ENCODE measurements at places on chromosomes 6 and 20.

DNA sequence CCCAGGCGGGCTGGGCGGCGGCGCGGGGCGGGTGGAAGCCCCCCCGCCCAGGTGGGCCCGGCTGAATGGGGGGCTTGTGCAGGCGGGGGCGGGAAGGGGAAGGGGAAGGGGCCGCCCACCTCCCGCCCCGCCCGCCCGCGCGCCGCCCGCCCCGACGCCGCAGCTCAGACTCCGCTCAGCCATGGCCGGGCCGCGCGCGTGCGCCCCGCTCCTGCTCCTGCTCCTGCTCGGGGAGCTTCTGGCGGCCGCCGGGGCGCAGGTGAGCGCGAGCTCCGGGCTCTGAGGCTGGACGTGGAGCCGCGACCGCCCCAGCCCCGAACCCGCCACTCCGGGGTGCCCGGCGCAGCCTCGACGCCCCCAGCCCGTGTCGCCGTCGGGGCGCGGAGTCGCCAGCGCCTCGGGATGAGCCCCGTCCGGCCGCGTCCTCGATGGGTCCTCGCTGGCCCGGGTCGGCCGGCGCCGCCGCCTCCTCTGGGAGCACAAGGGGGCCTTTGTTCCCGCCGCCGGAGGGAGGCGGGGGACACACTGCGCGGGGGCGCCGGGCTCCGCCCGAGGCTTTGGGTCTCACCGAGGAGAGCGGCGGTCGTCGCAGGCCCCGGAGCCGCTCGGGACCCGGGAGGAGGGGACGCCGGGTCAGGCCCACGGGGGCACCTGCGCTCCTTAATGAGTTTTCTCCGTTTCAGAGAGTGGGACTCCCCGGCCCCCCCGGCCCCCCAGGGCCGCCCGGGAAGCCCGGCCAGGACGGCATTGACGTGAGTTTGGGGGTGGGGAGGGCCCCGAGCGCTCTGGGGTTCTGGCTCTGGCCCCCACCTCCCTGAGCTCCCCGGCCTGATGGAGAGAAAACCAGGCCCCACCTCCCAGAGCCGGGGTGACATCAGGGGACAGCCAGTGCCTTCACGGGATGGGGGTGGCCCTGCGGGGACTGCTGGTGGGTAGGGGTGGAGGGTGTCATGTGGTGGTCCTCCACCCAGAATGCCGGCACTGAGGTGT lies at the start of gene COL9A3:
Gene COL9A3 (plus strand): TSS at position 167 of the 990 bp plus-strand sequence. CDS start 15 bp downstream, at position 182.
- DNase-seq = no peak

DNA sequence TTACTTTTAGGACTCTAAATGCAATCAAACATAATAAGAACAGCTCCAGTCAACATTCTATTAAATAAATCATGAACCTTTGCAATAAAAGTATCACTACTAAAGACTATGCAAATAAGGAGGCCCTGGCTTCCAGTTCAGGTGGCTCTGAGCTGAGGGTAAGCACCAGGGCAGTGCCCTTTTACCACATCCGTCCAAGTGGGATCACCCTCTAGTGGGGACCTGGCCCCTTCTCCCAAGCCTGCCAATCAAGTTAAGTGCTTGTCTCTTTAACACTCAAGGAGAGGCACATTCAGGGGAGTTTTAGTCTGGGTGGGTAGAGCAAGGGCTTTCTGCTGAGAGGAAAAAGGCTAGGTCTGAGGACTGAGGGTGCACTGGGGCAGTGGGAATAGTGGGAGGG lies 161.4 kb downstream of the TMEM200A start:
- no peak for DNase-seq

- DNase-seq = no peak
Measured at GRCh38 chr6:145138469-145139139, 596.7 kb downstream of the EPM2A start.

DNA sequence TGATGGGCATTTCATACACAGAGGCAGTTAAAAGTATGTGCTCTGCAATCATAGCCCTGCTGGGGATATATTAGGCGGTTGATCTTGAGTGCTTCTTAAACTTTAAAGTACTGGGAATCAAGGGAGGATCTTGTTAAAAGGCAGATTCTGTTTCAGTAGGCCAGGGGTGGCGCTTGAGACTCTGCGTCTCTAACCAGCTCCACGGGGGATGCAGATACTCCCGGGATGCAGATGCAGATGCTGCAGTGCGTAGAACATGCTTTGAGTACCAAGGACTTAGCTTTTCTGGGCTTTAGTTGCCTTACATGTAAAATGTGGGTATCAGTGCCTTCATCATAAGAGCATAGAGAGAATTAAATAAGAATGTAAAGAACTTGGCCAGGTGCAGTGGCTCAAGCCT lies 44.4 kb upstream of the ENPP5 start:
- no peak for DNase-seq

- no peak for DNase-seq
Measured at GRCh38 chr6:106512968-106513574, 116.2 kb downstream of the RTN4IP1 start.

- no peak for DNase-seq
Measured at GRCh38 chr6:73969971-73970970, 274.3 kb downstream of the CD109 start.

DNA sequence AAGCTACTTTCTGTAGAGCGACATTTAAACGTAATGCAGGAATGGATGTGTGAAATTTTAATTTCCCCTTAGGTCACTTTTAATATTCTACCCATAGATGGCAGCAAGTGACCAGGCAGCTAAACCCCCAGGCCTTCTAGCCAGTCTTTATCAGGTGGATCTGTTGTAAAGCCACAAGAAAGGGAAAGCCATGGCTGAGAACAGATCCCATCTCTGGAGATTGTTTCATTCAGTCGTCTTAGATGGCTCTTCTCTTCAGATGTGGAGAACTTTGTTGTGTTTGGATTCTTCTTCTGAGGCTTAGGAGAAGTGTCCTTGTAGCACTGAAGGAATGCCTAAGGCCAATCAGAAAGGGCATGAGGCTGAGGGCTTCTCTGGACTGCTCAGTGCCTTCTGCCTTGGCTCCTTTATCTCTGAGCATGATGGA lies 15.8 kb upstream of the RNF182 start:
- peak; percentile 20 for DNase-seq

- DNase-seq = no peak
Measured at GRCh38 chr20:51958099-51959065, 156.1 kb upstream of the SALL4 start.

DNA sequence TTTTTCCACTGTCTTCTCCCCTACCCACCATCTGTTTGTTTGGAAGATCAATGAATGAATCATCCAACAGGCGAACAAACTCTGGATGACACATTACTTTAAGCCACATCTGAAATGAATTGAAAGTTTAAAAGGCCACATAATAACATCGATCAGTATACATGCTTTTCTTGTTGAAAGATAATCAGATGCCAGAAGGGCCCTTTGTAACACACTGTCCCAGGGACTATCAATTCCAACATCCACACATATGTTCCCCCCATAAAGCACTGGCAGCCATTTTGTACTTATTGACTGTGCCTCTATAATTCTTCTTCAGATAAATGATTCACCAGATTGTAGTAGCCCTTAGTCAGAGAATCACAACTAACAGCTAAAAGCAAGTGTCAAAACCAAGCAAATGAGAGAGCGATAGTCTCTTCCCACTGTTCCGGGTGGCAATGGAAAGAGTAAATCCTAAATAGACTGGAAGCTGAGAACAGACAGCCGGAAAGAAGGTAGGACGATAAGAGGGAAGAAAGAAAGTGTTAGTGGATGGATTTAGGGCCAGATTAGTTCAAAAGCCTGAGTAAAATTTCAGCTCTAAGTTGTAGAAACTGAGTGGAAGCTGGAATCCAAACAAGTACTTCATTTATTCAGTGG lies 184.9 kb upstream of the TENT5A start:
- no peak for DNase-seq

GRCh38 chr6:15945593-15946159 lies 183.2 kb upstream of the MYLIP start:
- no peak for DNase-seq

GRCh38 chr6:30511169-30511546 lies 21.8 kb downstream of the HLA-E start:
- no peak for DNase-seq

GRCh38 chr6:113304116-113304515 lies 553.0 kb upstream of the MARCKS start:
- no peak for DNase-seq

DNA sequence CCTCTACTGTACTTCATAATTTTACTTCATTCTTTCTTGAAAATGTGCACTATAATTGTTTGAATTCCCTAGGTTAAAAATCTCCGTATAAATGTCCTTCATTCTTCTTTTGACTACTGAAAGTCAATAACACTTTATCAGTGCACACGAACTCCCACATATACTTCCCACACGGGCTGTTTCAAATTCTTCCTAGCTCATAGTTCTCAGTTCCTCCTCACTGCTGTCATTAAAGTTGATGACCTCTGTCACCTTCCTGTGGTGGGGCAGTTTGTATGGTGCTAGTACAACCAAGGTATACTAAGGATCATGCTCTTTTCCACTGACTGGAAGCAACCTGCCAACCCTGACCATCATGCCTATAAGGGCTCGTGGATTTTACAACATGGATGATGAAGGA lies 40.0 kb upstream of the CD2AP start:
- DNase-seq = no peak

DNA sequence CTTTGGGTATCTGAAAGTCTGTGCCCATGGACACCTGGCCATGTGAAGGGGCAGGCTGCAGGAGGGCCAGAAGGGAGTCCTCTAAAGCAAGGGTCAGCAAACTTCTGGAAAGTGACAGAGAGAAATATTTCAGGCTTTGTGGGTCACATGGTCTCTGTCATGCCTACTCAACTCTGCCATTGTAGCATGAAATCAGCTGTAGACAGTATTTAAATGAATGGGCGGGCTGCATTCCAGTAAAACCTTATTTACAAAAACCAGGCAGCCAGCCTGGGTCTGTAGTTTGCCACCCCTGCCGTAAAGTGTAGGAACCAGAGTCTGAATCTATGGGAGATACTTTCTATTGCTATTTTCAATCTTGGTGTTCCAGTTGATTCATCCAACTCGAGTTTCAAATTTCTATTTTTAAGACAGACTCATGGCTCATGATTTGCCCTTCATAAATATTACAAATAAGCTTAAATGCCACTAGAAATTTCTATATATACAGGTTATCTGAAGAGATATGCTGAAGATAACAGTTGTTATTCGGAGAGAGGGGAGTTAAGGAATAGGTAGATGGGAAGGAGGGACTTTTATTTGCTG lies 19.0 kb upstream of the ADGRF4 start:
- no peak for DNase-seq

- no peak for DNase-seq
Measured at GRCh38 chr6:57313711-57314471, 3.5 kb upstream of the PRIM2 start.

- DNase-seq = no peak
Measured at GRCh38 chr6:106872049-106872448, 102.5 kb downstream of the CD24 start.

GRCh38 chr6:42226645-42227143 lies 9.0 kb upstream of the MRPS10 start:
- DNase-seq = no peak

GRCh38 chr6:6091608-6092002 lies 84.9 kb upstream of the NRN1 start:
- DNase-seq = no peak

DNA sequence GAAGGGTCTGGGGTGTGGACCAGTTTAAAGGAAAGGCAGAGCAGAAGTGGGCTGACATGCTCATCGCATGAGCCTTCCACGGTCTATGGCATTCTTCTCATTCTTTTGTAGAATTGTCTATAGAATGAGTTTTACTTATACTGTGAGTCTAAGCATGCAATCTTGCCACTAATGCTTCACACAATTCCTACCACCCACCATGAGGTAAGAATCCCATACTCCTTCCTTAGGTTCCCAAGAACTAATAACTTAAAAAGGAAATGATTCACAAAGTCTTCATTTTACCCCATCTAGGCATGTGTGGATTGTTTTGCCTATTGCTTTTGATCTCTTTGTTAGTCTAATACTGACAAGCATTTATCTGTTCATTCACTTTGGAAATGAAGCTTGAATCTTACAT lies 195.2 kb downstream of the LY86 start:
- no peak for DNase-seq

GRCh38 chr20:57831326-57831992 lies 121.6 kb upstream of the PMEPA1 start:
- no peak for DNase-seq

DNA sequence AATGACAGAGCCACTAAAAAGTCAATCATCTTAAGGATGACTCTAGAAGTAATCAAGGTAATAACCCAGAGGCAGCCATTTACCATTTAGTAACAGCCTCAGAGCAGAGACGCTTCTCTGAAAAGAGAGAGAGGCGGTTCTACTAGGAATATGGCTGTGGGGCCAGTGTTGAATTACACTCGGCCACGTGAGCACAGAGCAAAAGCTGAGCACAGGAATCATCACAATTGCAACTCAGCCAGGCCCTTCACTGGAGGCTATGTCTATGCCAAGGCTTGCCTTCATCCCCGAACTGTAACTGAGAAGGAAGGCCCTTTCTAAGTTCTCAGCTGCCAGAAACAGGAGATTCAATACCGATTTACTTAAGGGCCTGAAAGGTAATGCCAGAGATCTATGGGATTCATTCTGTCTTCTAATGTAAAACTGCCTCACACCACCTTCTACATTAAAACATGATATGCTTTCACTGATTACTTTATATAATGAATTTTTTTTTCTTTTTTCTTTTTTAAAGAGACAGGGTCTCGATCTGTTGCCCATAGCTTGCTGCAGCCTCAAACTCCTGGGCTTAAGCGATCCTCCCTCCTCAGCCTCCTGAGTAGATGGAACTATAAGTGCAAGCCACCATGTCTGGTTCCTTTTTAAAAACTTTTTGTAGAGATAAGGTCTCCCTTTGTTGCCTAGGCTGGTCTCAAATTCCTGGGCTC lies 67.6 kb downstream of the NUDT3 start:
- DNase-seq = no peak

DNA sequence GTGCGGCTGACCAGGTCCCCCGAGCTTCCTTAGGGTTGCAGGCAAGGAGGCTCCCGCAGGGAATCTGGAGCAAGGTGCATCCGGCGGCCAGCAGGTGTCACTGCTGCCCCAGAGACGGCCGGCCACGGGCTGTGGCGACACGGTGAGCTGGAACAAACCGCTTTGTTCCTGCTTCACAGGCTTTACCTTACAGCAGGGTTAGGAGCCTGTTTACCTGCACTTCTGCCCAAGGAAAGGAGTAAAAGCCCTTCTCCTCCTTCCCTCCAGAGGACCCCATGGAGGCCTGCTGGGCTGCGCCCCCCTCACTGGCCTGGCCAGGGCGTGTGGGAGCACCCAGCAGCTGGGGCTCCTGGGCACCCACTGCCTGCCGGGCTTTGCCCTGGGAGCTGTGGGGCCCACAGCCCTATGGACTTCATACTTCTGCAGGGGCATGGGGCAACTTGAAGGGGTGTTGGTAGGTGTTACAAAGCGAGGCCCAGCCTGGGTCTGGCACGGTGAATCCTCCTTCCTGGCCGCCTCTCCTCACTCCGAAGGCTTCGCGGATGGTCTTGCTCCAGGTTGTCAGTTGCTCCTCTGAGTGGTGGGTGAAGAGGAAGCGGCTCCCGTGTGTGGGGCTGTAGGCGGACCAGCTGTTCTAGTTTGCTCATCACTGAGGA lies 88.4 kb downstream of the CDC5L start:
- DNase-seq = peak; percentile 44

DNA sequence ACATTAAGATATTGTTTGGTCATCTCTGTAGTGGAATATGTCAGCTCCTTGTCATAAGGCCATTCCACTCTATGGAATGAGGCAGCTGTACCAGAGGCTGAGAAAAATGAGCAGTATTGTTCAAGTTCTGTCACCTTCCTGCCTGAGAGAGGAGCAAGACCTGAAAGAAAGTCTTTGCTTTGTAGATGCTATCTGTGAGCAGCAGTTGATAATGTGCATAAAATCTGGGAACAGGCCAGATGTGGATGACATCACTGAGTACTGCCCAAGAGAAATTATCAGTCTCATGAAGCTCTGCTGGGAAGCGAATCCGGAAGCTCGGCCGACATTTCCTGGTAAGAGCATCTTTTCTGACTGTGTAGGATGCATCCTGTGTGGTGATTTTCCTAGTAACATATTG lies 16.8 kb downstream of the RIPK1 start:
- no peak for DNase-seq
